Activated CD8-positive, alpha-beta T cell treated with anti-CD3 and anti-CD28 coated beads for 36 hours (primary cell): ENCODE measurements at places on chromosomes 5 and 9. TPM values are rescaled to one million over a fixed set of nuclear protein-coding genes. Genes with fewer than 3 reads are reported as not detected.

EGFL7 gene
- 1.1 TPM for total RNA-seq

RNF183 gene
- not detected for total RNA-seq

- H3K27me3 ChIP-seq: no peaks in the 10 kb centered on the region
- peaks cover 27% of the 10 kb centered on the region for H3K4me1 ChIP-seq
- no peak for DNase-seq
- peaks cover 14% of the 10 kb centered on the region for H3K36me3 ChIP-seq
These were observed 2.0 kb downstream of the NIPBL start for GRCh38 chr5:36878392-36879082.

- H3K27me3 ChIP-seq: peaks cover 2% of the 10 kb centered on the region
- DNase-seq: no peak
- H3K36me3 ChIP-seq: no peaks in the 10 kb centered on the region
These were observed 78.2 kb upstream of the SPINK5 start for GRCh38 chr5:147985608-147986007.

GRCh38 chr9:7591501-7591900, 208.1 kb downstream of the DMAC1 start:
- H3K4me3 ChIP-seq: no peak overlapping the region
- DNase-seq: no peak
- H3K36me3 ChIP-seq: peaks cover 6% of the 10 kb centered on the region
- no peak overlapping the region for H3K27ac ChIP-seq
- H3K4me1 ChIP-seq: no peaks in the 10 kb centered on the region

DNA sequence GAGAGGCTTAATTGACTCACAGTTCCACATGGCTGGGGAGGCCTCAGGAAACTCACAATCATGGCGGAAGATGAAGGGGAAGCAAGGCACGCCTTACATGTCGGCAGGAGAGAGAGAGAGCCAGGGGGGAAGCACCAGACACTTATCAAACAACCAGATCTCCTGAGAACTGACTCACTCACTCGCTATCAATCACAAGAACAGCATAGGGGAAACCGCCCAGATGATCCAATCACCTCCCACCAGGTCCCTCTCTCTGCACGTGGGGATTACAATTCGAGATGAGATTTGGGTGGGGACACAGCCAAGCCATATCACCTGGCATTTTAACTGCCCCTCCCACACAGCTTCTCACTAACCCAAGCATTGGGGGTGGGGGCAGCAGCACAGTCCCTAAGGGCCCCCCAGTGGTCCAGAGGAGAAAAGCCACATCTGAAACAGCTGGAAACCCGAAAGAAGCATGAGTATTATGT, 76.1 kb upstream of the ASS1 start:
- peak overlapping the region; percentile 9 for H3K27ac ChIP-seq
- no peaks in the 10 kb centered on the region for H3K36me3 ChIP-seq
- peaks cover 12% of the 10 kb centered on the region for H3K4me1 ChIP-seq
- H3K27me3 ChIP-seq: peaks cover 2% of the 10 kb centered on the region
